ENCODE measurements at places on chromosomes 12 and 14.
A peak's percentile ranks its signal among the peaks of the same experiment; 100 is the strongest.

GRCh38 chr12:97148941-97149559, 242.0 kb downstream of the NEDD1 start:
- peak; percentile 5 for DNase-seq

DNA sequence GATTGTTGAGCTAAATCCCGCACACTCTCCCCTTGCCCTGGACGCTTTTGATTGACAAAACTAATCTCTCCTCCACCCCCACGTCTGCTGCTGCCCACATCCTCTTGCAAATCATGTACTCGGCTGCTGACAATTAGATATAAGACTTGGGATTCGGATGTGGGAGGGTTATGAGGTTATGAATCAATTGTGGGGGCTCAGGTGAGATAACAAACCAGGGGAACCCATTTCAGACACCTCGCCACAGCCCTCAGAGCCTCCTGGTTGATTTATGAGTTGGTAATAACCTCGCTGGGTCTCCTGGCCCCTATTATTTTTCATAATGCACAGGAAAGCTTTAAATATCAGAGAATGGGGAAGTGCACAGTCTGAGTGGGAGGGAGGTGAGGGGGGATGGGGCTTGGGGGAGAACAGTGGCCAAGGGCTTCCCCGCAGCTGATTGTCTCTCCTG, 449.9 kb downstream of the DPF3 start:
- peak; percentile 12 for DNase-seq

DNA sequence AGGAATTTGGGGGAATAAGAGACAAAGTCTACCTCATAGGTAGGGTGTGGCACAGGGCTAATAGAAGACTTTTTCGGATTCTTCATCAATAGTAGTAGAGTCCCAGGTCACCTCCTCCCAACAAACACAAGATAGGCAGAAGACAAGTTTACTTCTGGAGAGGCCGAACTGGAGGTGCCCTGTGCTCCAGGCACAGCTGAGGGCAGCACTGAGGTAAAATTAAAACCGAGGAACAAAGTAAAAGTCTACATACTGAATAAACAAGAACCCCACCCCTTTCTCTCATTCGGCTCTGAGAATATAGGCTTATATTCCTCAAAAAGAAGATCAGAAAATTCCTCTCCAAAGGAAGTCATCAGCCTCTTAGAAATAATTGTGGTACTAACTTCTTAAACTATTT, 161.5 kb downstream of the SEC23A start:
- no peak for DNase-seq

GRCh38 chr12:28453686-28454085, 263.4 kb downstream of the CCDC91 start:
- DNase-seq, result no peak

DNA sequence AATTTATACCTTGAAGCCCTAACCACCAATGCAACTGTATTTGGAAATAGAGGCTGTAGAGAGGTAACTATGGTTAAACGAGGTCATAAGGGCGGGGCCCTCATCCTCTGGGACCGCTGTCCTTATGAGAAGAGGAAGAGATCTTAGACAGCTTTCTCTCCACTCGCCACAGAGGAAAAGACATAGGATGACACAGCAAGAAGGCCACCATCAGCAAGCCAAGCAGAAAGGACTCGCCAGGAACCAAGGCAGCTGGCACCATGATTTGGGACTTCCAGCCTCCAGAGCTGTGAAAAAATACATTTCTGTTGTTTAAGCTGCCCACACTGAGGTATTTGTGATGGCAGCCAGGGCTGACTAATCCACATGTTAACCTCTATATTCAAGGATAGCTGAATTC, 30.4 kb upstream of the BCAT1 start:
- no peak for DNase-seq

- no peak for DNase-seq
Observed at GRCh38 chr12:32302218-32303173, 96.9 kb upstream of the FGD4 start.

GRCh38 chr12:106032623-106032925, 106.2 kb downstream of the NUAK1 start:
- no peak for DNase-seq

GRCh38 chr14:67522270-67522669, 10.8 kb upstream of the PLEKHH1 start:
- DNase-seq, result no peak

DNA sequence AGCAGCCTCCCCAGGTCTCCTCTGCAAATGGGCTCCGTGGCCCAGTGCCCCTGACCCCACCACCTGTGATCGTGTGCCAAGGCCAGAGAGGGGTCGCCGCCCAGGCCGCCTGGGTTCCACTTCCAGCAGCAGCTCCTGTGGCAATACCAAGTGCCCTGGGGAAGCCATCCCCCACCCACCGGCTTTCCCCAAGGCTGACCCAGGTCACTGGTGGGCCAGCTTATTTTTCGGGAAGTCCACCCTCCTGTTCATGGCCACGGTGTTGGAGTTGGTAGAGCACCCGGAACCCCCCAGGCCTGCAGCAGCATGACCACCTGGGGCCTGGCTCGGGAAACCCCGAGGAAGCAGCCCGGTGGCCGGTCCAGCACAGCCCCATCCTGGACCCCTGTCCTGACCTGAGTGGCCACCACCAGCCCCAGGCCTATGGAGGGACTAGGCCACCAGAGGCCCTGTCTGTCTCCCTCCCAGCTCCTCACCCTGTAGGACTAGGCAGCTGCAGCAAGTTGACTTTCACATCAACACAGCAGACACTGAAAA, 40.8 kb upstream of the OASL start:
- DNase-seq, result no peak

DNA sequence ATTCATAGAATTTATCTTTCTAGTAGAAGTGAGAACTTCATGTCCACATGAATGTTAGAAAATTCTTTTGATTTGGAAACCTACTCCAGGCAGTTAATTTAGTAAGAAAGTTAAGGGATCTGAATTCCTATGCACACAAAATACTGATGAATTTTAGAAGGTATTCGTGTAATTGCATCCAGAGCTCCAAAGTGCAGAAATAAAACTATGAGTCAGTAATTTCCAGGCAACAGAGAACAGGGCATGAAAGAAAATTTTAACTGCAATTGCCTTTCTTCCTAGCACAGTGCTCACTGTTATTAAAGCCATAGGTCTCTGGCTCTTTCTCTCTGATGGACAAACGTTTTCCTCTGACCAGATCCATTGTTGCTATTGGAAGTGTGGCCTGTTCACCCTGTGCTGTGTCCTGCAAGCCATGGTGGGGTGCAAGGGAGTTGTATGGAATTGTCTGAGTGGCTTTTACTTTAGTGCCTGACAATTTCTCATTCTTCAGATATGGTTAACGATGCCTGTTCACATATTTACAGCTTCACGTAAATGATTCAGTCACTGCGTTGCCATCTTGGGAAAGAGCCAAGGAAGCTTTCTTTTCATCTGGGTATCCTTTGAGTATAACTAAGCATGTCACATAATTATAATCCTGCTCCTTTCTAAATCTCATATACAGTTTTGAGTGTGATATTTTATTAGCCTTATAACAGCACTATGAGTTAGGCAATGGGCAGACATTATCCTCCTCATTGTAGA, 145.1 kb downstream of the ACSS3 start:
- DNase-seq, result no peak

- DNase-seq, result no peak
Observed at GRCh38 chr14:76413962-76414600, 38.1 kb downstream of the ESRRB start.

DNA sequence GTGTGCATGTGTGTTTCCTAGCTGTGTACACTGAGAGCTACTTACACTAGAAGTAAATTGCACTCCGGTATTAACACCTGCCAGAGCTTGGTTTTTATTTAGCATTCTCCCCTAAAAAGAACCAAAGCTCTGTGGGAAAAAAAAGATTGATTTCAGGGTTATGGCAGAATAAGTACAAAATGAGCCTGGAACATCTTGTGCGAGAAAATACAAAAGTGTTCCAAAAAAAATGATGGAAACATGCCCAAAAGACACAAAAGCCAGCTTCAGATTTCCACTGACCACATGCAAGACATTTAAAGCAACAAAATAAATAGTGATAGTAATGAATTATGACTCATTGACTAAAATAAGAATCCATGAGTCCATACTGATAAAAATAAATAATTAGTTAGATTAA, 188.3 kb downstream of the GXYLT1 start:
- no peak for DNase-seq

DNA sequence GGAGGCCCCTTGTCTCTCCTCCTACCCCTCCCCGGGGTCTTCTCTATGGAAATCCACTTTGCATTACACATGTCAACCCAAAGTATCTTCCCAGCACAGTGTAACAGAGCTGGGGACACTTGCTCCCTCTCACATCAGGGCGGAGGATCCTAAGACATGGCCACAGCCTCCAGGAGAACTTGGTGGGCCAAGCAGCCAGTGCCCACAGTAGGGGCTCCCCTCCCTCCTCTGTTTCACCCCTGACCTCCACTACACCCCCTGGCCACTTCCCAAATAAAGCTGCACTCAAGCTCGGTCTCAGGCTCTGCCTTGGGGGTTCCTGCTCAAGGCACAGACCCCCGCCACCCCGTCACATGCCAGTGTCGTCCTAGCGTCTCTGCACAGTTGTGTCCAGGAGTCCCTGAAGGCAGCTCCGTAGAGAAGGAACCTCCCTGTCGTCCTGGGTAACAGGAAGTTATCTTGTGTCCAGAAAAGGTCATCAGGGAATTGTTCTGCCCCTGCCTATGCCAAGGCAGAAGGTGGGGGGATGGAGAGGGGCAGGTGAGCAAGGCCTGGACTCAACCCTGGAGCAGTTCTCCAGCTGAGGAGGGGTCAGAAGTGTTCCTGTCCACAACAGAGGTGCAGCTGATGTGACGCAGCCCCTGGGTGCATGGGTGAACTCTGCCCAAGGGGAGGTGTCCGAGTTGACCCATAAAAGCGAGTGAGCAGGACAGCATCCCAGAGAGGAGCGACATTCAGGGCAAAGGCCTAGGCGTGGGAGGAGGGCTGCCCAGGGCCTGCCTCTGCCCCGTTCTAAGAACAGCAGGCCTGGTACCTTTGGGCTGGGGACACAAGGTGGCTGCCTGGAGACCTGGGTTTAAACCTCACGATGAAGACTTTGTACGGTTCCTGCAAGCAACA, 25.5 kb downstream of the DIO3 start:
- DNase-seq, result no peak

DNA sequence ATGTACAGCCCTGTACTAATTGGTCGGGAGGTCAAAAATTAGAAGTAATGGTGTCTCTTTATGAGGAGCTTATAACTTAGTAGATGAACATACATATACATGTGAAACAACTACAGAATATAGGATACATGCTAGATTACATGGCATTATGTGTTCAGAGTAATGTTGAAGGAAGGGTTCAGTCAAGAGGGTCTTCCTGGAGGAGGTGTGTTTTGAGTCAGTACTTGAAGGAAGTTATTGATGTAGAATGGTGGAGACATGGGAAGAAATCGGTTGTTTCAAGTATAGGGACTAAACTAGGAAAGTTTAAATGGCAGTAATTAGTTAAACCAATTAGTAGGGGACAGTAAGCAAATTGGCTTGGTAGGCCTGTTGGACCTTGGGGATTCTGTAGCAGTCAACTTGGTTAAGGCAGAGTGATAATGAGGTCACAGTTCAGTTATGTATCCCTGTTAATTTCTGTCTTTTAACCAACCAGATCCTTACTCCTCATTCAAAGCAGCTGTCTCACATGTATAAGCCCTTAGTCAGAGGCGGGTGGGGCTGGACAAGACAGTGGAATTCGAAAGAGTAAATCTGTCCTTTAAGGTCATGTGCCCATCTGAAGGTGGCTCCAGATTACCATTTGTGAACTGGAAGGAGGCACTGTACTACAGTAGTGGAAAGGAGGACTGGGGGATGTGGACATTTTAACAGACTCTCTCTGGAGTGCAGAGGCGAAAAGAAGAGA, 3.5 kb upstream of the ANKRD52 start:
- no peak for DNase-seq

Data from stimulated activated CD4-positive, alpha-beta T cell treated with anti-CD3 and anti-CD28 coated beads, Interleukin-4, amount 100 ng/mL, for 4 hours (primary cell).